ENCODE measurements at places on chromosomes 13 and 19. TPM values are rescaled to one million over a fixed set of nuclear protein-coding genes. Genes with fewer than 3 reads are reported as not detected.

The MUC16 gene
- polyA plus RNA-seq = not detected

GRCh38 chr13:94878602-94879165 lies 166.3 kb upstream of the SOX21 start:
- H3K4me3 ChIP-seq = no peak overlapping the region
- no peaks in the 10 kb centered on the region for H3K4me1 ChIP-seq
- H3K36me3 ChIP-seq = no peaks in the 10 kb centered on the region
- no peak overlapping the region for H3K27ac ChIP-seq

GRCh38 chr13:113657851-113658741 lies at the start of gene ATP4B:
Gene ATP4B, minus strand, starts transcription at chr13:113658198. Its CDS starts 54 bp downstream, at chr13:113658144.
- no peak within 1 kb of the TSS for H3K27ac ChIP-seq
- no peaks in the 10 kb centered on the region for H3K27me3 ChIP-seq
- no peak for DNase-seq
- no peak within 1 kb of the TSS for H3K4me3 ChIP-seq
- no peaks in the 10 kb centered on the region for H3K4me1 ChIP-seq

- H3K27ac ChIP-seq = no peak overlapping the region
- peaks cover 10% of the 10 kb centered on the region for H3K4me1 ChIP-seq
- H3K27me3 ChIP-seq = no peaks in the 10 kb centered on the region
- peaks cover 14% of the 10 kb centered on the region for H3K36me3 ChIP-seq
- H3K4me3 ChIP-seq = no peak overlapping the region
Measured at GRCh38 chr19:3440082-3440481, 40.2 kb downstream of the SMIM24 start.

GRCh38 chr13:100234006-100234405 lies 145.1 kb downstream of the PCCA start:
- peak; percentile 30 for DNase-seq
- no peaks in the 10 kb centered on the region for H3K27me3 ChIP-seq

GRCh38 chr13:70720386-70720785 lies 612.1 kb upstream of the KLHL1 start:
- no peak for DNase-seq
- no peaks in the 10 kb centered on the region for H3K27me3 ChIP-seq
- H3K36me3 ChIP-seq = no peaks in the 10 kb centered on the region
- H3K27ac ChIP-seq = no peak overlapping the region

DNA sequence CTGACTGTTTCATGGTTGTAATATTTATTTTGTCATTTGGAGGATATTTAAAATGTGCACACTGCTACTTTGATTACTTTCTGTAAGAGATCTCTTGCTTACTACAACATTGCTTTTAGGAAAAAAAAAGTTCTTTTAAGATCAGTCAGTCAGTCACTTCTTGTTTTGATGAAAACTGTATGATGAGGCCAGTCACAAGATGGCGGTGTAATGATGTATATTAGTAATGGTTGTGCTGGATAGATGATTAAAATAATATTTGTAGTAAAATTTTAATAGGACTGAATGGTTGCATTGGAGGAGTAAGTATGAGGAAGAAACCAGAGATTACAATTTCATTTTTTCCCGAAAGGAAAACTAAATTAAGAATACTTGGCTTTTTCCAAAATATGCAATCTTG lies 2411.1 kb downstream of the PCDH9 start:
- DNase-seq = no peak
- no peaks in the 10 kb centered on the region for H3K36me3 ChIP-seq
- H3K27ac ChIP-seq = no peak overlapping the region
- no peaks in the 10 kb centered on the region for H3K27me3 ChIP-seq
- no peaks in the 10 kb centered on the region for H3K4me1 ChIP-seq
- no peak overlapping the region for H3K4me3 ChIP-seq

The PRKCG gene
- not detected for polyA plus RNA-seq

DNA sequence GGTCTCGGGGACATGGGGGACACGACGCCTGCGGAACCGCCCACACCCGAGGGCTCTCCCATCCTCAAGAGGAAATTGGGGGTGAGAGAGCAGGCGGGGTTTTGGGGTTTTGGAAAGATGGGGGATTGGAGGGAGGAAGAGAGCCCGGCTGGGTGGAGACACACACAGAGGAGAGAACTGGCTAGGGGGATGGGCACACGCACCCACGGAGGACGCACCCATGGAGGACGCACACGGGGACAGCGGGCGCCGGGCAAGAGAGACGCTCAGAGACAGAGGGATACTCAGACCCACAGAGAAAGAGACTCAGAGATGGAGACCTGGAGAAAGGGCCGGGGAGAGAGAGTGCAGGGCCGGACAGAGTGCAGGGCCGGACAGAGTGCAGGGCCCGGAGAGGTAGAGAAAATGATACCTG lies 52.1 kb downstream of the MAP4K1 start:
- no peaks in the 10 kb centered on the region for H3K27me3 ChIP-seq
- H3K27ac ChIP-seq = no peak overlapping the region
- no peak for DNase-seq
- no peaks in the 10 kb centered on the region for H3K4me1 ChIP-seq

DNA sequence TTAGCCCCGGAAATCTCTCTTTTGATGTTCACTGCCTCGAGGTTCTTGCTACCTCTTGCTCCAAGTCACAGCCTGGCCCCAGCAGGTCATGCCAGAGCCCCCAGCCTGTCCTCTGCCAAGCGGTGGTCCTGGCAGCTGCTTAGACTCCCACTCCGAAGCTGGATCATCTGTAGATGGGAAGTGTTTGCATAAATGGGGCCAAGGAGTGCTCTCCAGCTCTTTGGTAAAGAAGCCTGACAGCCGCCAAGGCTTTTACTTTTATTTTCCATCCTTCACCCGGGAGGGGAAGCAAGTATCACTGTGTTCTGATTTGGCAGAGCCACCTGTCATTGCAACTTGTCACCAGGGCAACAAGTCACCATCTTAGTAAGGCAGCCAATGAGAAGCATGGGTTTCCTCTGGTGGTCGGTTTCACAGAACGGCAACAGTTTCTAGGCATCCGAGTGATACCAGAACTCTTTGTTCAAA lies 10.6 kb upstream of the RETN start:
- H3K4me1 ChIP-seq = no peaks in the 10 kb centered on the region
- H3K4me3 ChIP-seq = no peak overlapping the region
- no peak for DNase-seq
- no peaks in the 10 kb centered on the region for H3K36me3 ChIP-seq
- H3K27me3 ChIP-seq = no peaks in the 10 kb centered on the region
- no peak overlapping the region for H3K27ac ChIP-seq

The UBAC2 gene
- 77.5 TPM for polyA plus RNA-seq

GRCh38 chr19:58513694-58514563 lies 2.1 kb upstream of the SLC27A5 start:
- DNase-seq = peak; percentile 94
- peak overlapping the region; percentile 50 for H3K27ac ChIP-seq
- peaks cover 10% of the 10 kb centered on the region for H3K36me3 ChIP-seq
- no peaks in the 10 kb centered on the region for H3K27me3 ChIP-seq

GRCh38 chr13:78168981-78169380 lies 250.3 kb upstream of the EDNRB start:
- no peaks in the 10 kb centered on the region for H3K36me3 ChIP-seq
- H3K27ac ChIP-seq = no peak overlapping the region
- H3K27me3 ChIP-seq = no peaks in the 10 kb centered on the region
- no peak overlapping the region for H3K4me3 ChIP-seq

DNA sequence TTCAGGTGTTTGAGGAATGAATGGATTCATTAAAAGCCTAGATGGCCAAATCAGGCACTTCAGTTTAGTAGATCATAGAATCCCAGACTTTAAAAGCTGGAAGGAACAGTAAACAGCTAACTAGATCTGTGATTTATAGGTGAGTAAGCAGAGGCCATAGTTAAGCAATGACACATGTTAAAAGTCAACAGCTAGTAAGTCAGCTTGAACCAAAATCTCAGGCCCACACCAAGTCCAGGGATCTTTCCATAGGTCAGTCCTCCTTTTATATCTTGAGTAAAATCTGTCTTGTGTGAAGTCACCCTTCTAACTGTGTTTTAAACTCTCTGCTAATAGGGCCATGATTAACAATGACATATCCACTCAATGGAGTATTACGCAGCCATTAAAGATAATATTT lies 275.5 kb upstream of the SOX21 start:
- DNase-seq = no peak
- H3K27ac ChIP-seq = no peak overlapping the region
- no peaks in the 10 kb centered on the region for H3K27me3 ChIP-seq

The ZNF888 gene
- 3.4 TPM for polyA plus RNA-seq

The TMIGD2 gene
- not detected for polyA plus RNA-seq

The SMIM44 gene
- polyA plus RNA-seq = not detected

DNA sequence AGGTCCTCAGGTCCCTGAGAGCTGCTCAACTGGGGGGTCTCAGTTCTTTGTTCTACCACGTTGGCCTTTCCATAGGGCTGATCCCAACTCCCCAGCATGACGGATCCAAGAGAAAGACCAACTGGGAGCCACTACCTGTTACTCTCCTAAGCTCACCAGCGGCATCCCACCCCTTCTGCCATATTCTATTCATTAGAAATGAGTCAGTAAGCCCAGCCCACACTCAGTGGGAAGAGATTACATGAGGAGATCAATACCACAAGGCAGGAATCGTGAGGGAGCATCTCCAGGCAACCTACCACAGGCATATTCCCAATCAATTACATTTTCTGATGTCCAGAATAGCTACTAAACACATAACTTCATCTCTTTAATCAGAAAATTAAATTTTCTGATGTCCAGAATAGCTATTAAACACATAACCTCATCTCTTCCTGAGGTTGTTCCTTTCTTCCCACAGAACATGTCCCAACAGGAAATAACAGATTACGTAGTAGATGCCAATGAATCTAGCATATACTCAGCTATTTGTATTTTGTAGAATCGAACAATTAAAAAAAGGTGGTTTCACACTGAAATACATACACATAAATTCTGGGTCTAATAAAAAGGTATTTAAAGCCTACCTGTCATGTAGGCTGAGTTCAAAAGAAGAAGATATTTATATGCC lies 708.1 kb upstream of the ARGLU1 start:
- H3K36me3 ChIP-seq = no peaks in the 10 kb centered on the region
- H3K27ac ChIP-seq = no peak overlapping the region
- no peaks in the 10 kb centered on the region for H3K27me3 ChIP-seq
- H3K4me1 ChIP-seq = no peaks in the 10 kb centered on the region

DNA sequence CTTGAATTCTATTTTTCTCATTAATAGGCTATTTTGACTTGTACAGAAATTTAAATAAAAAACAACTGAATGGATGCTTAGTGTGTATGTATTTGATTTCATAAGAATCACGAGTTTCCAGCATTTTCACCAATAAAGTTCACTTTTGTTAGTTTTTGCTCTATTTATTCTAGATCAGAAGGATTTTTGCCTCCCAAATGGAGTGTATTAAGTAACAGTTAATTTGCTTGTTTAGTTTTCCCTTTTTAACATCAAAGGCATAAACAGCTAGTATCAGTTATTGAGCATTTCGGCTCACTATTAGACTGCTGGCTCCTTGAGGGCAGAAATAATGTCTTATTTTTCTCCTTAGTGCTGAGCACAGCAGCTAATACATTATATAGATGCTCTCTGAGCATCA lies 414.1 kb downstream of the FGF9 start:
- H3K27me3 ChIP-seq = no peaks in the 10 kb centered on the region
- H3K4me1 ChIP-seq = no peaks in the 10 kb centered on the region
- H3K4me3 ChIP-seq = no peak overlapping the region
- H3K27ac ChIP-seq = no peak overlapping the region
- no peak for DNase-seq
- no peaks in the 10 kb centered on the region for H3K36me3 ChIP-seq

The CYTH2 gene
- 51.0 TPM for polyA plus RNA-seq

DNA sequence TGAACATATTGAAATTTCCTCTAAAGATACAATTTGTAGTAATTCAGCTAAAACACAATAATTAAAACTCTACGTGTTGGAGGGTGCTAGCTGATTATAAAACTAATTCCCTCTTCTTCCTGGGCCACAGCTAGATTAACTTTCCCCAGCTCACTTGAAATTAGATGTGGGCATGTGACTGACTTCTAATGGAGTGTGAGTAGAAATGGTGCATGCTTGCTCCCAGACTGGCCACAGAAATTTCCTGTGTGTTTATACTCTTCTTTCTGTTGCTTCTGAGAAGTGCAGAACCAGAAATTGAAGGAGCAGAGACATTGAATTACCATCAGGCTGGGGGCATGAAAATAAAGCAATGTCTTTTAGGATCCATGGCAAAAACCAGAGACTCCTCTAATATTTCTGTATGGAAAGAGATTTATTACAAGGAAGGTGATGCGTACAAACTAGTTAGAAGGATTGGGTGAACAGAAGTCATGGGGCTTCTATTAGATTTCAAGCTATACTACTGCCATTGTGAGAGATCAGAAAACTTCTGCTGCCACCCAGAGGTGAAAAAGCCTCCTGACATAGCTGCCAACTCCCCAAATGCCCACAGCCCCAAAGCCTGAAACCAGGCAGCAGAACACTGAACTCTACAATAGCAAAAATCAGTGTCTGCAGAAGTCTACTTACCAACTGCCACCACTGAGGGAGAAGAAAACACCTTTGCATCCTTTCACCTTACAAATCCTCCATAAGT lies 379.2 kb upstream of the MIR17HG start:
- no peaks in the 10 kb centered on the region for H3K27me3 ChIP-seq
- no peaks in the 10 kb centered on the region for H3K4me1 ChIP-seq
- no peaks in the 10 kb centered on the region for H3K36me3 ChIP-seq
- no peak overlapping the region for H3K4me3 ChIP-seq

DNA sequence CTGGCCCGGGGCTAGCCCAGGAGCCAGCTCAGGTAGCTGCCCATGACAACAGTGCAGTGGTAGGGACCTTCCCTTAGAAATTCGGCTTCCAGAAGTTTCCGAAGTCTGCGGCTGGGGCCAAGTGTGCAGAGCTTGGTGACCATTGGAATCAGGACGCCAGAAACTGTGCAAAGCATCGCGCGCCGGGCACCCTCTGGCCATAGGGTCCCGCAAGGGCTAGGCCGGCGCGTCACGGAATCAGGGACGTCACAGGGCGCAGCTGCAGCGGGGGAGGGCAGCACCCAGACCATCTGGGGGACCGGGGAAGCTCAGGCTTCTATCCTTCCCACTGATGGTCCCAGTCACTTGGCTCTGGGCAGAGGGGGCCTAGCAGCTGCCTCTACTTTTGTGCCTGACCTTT lies 219.1 kb downstream of the MTUS2 start:
- no peak for DNase-seq
- H3K4me1 ChIP-seq = no peaks in the 10 kb centered on the region
- H3K36me3 ChIP-seq = no peaks in the 10 kb centered on the region
- no peak overlapping the region for H3K27ac ChIP-seq
- H3K27me3 ChIP-seq = no peaks in the 10 kb centered on the region
- H3K4me3 ChIP-seq = no peak overlapping the region

- DNase-seq = peak; percentile 53
- peaks cover 11% of the 10 kb centered on the region for H3K4me1 ChIP-seq
- no peaks in the 10 kb centered on the region for H3K36me3 ChIP-seq
- H3K27ac ChIP-seq = peak within 1 kb of the TSS; percentile 96
- H3K4me3 ChIP-seq = peak within 1 kb of the TSS; percentile 71
- H3K27me3 ChIP-seq = peaks cover 3% of the 10 kb centered on the region
Measured at GRCh38 chr13:33016414-33017322, at the start of gene KL. Gene KL, plus strand, starts transcription at chr13:33016423. Its CDS starts 18 bp downstream, at chr13:33016441.

DNA sequence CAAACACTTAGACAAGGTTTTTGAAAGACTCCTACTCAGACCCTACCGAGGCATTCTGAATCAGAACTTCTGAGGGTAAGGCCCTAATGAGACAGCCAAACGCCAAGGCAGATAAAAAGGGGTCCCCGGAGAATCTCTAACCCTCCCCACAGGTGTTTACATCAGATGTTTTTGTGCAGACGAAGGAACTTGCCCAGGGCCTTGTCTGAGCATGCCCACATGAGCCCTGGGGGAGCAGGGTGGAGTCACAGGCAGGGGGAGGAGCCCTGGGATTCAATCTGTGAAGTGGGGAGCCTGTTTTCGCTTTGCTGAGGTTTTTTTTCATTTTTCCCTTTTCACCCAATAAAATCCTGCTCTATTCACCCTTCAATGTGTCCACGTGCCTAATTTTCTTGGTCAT lies 61.6 kb upstream of the MED4 start:
- H3K4me1 ChIP-seq = peaks cover 11% of the 10 kb centered on the region
- H3K4me3 ChIP-seq = no peak overlapping the region
- H3K27me3 ChIP-seq = no peaks in the 10 kb centered on the region
- peak overlapping the region; percentile 49 for H3K27ac ChIP-seq
- DNase-seq = no peak

The TSHZ3 gene
- polyA plus RNA-seq = 1.7 TPM

Data from kidney (tissue), 22 donors.